Stimulated activated CD4-positive, alpha-beta T cell treated with anti-CD3 and anti-CD28 coated beads, TNF-alpha, amount 100 ng/mL, for 4 hours (primary cell): ENCODE measurements at places on chromosomes 4 and X.

- DNase-seq = no peak
These were observed 1.6 kb downstream of the CXCL8 start for GRCh38 chr4:73741750-73742489.

DNA sequence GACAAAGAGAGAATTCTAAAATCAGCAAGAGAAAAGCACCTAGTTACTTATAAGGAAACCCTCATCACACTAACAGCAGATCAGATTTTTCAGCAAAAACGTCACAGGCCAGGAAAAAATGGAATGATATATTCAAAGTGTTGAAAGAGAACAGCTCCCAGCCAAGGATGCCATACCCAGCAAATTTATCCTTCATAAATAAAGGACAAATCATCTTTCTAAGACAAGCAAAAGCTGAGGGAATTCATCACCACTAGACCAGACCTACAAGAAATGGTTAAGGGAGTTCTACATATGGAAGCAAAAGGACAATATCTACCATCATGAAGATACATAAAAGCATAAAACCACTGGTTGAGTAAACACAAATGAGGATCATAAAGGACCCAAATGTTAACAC lies 53.6 kb downstream of the MANBA start:
- no peak for DNase-seq

GRCh38 chrX:45849261-45849862 lies 648.7 kb upstream of the DIPK2B start:
- DNase-seq = no peak

- DNase-seq = no peak
These were observed 9.3 kb downstream of the ZNF81 start for GRCh38 chrX:47846040-47846439.

GRCh38 chr4:48307528-48307927 lies 33.8 kb upstream of the SLAIN2 start:
- DNase-seq = no peak

GRCh38 chrX:73127700-73128241 lies 48.5 kb upstream of the PABPC1L2A start:
- DNase-seq = no peak

DNA sequence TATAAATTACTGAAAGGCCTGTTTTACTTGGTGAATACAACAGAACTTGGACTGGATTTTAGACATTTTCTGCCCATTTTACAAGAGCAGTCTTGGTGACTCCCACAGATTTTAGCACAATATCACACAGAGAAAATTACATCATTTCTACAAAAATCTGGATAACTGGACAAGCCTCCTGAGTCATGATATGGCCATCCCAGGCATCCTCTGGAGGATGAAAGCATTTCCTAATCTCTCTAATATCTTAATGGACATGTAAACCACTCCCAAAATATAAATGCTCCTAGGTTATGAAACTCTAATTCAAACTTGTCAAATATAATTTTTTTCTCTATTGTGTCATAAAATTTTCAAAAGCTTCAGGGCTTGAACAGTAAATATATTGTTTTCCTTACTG lies 1170.8 kb upstream of the PCDH7 start:
- no peak for DNase-seq

DNA sequence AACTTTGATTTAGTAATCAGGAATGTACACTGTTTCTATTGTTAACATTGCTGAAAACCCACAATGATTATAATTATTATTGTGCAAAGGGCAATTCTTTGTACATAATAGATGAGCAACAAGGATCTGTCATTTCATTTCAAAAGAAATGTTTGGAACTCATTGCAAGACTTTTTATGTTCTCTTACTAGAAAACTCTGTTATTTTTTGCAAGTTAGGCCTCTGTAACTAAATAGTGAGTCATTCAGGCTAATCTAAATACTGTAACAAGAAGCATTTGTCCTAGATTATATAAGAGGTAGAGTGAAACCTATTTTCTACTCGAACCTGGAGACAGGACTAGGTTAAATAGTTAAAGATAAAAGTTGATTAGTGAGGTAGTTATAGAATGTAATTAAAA lies 93.2 kb upstream of the FAM47B start:
- no peak for DNase-seq

DNA sequence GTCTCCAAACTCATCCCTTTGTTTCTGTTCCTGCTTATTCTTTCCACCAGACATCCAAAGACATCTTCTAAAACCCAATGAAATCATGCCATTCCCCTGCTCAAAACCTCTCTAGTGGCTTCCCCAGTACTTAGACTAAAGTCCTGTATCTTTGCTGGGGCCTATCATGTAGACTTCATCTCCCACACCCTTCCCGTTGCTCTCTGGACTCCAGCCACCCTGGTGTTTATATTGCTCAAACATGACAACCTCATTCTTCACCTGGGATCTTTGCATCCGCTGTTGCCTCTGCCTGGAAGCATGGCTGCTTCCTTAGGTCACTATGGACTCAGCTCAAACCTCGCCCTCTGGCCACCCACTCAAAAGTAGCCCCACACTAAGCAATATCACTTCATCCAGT lies 23.7 kb downstream of the TBC1D1 start:
- DNase-seq = no peak

DNA sequence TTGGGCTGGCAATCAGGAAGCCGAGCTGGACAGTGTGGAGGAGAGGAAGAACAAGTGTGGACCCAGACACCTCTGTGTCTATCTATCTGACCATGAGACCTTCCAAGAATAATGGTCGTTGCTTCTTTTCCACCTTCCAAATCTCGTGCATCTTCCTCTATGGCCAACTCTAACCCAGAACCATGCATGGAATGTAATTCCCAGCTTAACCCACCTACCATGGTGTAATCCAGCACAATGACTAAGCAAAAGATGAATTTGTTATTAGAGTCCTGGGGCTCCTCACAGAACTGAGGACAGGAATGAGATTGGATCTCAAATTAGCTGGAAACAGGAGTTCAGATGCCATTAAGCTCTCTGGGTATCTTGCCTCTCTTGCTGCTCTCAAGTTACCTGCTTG lies 17.4 kb upstream of the TMEM184C start:
- no peak for DNase-seq

- DNase-seq = no peak
These were observed 22.0 kb upstream of the RPA4 start for GRCh38 chrX:96861661-96862060.
